ENCODE measurements at places on chromosomes 4 and X. TPM values are rescaled to one million over a fixed set of nuclear protein-coding genes. Genes with fewer than 3 reads are reported as not detected.

The RNF212 gene
- total RNA-seq = 3.9 TPM

The ZFP42 gene
- total RNA-seq = not detected

DNA sequence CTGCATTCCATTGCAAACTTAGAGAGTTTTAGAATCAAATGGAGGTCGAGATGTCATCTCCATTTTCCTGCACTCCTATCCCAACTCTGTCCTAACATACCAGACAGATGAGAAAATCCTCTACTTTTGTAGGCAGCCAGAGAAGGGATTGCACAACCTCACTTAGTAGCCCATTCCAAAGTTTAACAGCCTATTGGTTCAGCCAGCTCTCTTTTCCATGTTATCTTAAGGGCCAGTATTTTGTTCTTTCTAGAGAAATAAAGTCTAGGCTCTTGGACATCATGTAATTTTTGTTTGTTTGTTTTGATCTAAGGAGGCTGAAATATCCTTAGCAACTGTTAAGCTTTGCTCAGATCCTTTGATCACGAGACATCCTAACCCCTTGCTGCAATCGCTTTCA lies 173.0 kb downstream of the COX18 start:
- no peak for DNase-seq

The GATB gene
- total RNA-seq = 14.6 TPM

DNA sequence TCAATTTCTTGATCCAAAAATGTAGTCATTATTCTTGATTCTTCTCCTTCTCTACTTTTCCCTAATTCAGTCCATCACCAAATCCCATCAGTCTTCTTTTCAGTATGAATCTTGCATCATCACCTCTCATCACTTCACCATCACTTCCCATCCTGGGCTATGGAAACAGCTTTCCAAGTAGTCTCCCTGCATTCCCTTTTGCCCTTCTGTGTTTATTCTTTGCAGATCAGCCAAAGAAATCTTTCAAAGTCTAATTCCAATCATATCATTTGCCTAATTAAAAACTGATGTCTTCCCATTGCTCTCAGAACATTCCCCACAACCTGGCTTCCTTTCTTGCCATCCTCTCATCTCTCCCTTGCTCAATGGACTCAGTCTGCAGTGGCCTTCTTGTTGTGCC lies 201.7 kb upstream of the ADAMTS3 start:
- no peak for DNase-seq

The DRD5 gene
- not detected for total RNA-seq

DNA sequence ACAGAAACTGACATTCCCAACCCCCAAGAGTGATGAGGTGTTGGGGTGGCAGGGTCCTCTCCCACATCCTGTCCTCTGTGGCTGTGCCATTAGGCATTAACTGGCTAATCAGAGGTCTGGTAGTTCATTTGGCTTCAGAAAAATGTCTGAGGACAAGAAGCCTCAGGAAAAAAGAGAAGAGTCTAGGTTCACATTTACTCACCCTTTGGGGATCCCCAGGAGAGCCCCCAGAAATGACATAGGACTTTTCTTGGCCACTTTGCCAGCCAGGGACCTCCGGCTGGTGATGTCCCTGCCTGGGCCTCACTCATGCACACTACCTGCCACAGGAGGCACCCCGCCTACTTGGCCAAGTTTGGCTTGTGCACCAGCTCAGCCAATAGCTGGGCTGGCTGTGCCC lies 173.0 kb downstream of the RBM46 start:
- DNase-seq = no peak

GRCh38 chr4:122906859-122907305 lies 15.5 kb downstream of the NUDT6 start:
- no peak for DNase-seq

DNA sequence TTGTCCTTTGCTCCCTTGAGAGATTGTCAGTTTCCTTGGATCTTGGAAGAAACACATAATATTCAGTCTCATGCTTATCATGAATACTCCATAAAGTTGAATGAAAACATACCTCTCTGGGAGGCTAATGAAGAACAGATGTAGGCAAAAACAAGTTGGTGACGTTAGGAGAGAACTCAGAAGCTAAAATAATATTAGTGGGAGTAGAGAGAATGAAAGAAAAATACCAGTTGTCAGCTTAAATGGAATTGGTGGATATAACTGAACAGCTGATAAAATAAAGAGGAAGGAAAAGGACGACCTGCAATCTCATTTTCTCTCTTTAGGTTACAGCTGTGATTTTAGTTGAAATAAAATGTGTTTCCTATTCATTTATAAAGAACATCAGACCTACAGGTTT lies 124.8 kb downstream of the SNCA start:
- DNase-seq = no peak

DNA sequence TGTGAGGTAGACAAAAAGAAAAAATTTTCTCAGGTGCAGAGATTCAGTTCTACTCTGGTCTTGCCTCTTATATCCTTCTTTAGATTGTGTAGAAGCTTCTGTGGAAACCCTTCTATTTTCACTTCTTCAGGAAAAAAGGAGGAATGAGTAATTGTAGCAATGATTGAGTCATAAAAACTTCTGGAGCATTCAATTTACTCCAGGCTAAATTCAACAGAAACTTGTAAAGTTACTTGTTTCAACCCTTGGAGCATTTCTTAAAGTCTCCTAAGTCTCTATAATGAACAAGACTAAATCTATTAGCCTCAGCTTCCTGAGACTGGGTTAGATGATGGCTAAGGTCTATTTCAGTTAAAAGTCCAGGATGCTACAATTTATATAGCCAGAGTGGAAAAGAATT lies 29.9 kb downstream of the BOD1L1 start:
- no peak for DNase-seq

The BTK gene
- total RNA-seq = 4.4 TPM

GRCh38 chrX:3713225-3713936 lies at the start of gene PRKX:
Gene PRKX (minus strand): TSS chrX:3713649. CDS start chrX:3713253, 396 bp downstream.
- peak; percentile 58 for DNase-seq

GRCh38 chrX:39773923-39774773 lies 323.6 kb downstream of the BCOR start:
- DNase-seq = no peak

DNA sequence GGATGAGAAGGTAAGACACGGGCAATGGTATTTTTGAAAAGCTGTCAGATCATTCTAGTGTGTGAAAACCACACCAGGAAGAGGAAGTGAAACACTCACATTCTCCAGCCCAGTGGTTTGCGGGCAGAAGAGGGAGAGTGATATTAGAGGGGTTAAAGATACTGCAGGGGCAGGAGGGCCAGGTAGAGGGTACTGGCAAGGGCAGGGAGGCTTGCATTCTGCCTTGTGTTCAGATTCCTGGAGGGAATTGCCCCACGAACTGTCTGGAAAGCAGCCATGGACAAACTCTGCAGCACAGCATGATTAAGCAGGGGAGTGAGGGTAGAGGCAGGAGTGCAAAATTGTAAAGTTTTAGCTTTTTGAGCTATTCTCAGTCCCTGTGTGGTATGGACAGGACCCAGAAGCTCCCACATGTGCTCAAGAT lies 30.9 kb downstream of the NIPAL1 start:
- peak; percentile 27 for DNase-seq

DNA sequence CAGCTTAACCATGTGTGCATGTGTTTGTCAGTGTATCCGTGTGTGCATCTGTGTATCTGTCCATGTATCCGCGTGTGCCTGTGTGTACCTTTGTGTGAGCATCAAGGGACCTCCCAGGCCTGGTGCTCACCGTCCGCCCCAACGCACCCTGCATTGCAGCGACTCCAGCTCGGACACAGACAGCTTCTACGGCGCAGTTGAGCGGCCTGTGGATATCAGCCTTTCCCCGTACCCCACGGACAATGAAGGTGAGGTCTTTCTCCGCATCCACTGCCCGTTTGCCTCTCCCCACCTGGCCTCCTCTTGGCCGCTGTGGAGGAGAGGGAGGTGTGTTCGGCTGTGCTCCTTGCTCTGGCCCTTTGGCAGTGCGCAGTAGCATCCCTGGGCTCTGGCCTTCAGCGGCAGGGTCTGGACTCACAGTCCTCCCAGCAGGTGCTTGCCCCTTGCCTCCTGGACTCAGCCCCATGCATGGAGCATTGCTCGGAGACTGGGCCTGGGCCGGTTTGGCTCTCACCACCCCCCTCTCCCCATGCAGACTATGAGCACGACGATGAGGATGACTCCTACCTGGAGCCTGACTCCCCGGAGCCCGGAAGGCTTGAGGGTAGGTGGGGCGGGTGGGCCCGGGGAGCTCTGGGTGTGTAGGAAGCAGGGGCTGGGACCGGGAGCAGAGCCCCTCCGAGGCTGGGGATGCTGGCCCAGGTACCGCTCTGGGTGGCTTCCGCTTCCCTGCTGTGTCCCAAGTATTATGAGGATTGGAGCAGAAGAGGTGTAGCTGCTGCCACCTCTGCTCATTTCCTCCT lies 16.4 kb upstream of the ADD1 start:
- no peak for DNase-seq

DNA sequence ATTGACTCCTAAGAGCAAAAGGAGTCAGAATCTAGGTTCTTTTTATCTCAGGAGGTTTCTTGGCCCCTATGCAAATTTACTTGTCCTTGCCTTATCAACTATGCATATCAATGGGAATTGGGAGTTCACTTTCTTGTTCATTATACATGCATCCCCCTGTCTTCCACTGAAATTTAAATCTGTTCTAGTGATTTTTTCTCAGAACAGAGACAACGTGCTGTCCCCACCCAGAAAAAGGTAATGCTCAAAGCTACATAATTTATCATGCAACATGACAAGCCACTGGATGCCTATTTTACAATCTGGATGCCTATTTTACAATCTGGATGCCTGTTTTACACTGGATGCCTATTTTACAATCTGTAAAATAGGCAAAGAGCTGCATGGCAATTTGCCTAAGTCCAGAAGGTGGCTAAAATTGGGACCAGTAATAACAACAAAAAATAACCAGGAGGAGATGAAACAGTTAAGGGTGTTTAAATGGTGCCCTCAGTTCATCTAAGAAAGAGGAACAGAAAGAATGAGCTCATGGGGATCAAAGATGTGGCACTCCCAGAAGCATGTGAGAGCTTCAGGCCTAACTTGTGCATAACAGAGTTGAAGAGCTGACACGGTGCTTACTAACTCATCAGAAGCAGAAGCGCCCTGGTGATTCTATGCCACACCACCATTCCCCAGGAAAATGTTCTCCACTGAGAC lies 537.8 kb upstream of the BOD1L1 start:
- no peak for DNase-seq

DNA sequence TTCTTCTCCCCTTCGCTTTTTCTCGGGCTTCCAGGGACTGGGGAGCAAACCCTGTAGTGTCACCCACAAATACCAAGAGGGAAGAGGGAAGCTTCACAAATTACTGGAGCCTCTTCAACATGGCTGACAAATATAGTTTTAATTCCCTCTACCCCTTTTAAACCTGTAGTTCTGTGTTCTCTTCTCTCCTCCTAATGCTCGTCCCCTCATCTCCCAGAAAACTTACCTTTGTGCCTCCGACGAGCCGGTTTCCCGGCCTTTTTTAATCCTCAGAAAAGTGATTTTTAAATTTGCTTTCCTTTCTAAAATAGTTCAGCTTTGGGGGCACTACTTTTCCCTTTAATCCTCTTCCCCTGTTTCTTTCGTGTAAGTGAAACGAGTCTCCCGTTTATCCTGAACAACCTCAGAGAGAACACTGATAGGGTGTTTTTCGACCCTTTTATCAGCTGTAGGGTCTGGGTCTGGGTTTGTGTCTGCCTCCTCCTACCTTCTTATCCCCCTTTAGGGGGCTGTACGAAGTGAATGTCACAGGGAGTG lies 408 bp downstream of the TET2 start:
- no peak for DNase-seq

GRCh38 chrX:10401239-10401638 lies 219.1 kb downstream of the MID1 start:
- no peak for DNase-seq

DNA sequence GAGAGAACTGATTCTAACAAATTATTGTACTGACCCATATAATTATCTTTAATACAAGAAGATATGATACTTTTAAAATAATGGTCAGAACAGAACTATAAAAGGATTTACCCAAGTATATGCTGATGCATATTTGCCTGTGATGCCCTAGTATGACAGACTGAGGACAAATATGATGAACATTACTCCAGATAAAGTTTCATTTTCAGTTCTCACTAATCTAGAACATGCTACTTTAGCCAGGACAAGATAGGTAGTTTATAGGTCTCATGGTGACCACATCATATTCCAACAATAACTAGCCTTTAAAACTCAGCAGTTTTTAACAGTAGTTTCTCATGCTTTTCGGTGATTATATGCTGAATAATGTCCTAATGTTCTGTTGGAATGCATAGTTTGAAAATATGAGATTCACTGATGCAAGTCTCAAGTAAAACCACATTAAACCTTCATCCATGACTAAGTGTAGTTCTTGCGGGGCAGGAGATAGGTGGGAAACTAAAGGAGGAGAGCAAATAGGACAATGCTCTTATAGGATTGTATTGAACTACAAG lies 295.2 kb upstream of the AGA start:
- DNase-seq = no peak

DNA sequence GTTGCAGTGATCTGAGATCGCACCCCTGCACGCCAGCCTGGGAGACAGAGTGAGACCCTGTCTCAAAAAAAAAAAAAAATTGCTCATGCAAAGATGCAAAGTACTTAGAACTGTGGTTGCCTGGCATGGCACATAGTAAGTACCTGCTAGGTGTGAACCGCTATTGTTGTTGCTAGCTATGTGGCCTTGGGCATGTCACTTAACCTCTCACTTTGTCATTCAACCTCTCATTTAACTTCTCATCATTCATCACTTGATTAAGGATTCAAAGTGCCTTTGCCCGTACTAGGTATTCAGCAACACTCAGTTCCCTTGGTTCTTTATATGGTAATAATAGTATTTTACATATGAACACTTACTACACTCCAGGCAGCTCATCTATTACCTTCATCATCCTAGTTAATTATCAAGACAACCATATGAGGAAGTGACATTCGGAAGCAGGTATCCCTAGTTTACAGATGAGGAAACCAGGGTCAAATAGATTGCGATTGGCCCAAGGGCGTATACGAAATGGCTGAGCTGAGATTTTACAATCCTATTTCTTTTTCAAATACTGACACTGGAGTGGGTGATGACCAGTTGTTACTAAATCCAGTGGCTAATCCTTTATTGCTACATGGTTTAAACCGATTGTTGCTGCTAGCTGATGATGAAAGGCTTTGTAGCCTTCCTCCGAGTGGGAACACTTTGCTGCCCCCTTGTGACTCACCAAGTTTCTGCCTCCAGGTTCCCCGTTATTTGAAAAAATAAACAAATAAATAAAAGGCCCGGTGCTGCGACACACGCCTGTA lies 28.8 kb upstream of the SOWAHD start:
- DNase-seq = peak; percentile 73

GRCh38 chrX:14356401-14356800 lies 172.9 kb upstream of the GLRA2 start:
- DNase-seq = no peak

- DNase-seq = no peak
Measured at GRCh38 chr4:100289530-100289888, 99.2 kb upstream of the DDIT4L start.

The KIAA1210 gene
- not detected for total RNA-seq

DNA sequence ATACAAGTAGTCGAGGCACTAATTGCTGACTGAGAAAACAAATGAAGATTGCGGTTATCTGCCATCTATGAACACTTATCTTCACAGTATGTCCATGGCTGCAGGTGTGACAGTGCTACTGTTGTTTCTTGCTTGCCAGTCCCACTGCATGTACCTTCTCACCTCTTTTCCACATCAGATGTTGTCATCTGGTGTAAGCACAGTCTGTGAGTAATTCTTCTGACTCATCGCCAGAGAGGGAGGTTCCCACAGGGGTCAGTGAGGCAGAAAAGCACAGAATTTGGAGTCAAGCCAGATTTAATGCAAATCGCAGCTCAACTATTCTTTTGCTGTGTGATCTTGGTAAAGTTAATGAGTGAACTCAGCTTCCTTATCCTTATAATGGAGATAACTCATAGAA lies 144.4 kb downstream of the GLRA2 start:
- DNase-seq = no peak

- DNase-seq = no peak
Measured at GRCh38 chrX:13091111-13091765, 46.8 kb upstream of the FAM9C start.
